Urinary bladder (tissue), 4 donors: ENCODE measurements at places on chromosomes 6 and 20. TPM values are rescaled to one million over a fixed set of nuclear protein-coding genes. Genes with fewer than 3 reads are reported as not detected.

DNA sequence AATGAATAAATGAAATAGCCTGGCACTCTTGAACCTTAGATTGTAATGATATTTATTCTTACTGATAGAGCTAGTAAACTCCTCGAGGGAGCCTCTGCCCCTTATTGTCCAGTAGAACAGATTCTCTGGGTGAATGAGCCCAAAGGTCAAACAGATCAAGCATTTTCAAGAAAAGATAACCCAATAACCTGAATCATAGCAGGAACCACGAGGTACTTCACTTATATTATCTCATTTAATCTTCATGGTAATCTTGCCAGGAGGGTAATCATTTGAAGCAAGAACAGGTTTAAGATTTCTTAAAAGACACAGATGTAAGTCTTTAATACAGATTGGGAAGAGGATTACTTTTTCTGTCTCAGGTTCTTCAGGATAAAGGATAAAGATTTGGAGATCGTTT lies 17.0 kb upstream of the TBCC start:
- DNase-seq, result no peak

GRCh38 chr20:924639-925038 lies 8.5 kb upstream of the ANGPT4 start:
- DNase-seq, result no peak

DNA sequence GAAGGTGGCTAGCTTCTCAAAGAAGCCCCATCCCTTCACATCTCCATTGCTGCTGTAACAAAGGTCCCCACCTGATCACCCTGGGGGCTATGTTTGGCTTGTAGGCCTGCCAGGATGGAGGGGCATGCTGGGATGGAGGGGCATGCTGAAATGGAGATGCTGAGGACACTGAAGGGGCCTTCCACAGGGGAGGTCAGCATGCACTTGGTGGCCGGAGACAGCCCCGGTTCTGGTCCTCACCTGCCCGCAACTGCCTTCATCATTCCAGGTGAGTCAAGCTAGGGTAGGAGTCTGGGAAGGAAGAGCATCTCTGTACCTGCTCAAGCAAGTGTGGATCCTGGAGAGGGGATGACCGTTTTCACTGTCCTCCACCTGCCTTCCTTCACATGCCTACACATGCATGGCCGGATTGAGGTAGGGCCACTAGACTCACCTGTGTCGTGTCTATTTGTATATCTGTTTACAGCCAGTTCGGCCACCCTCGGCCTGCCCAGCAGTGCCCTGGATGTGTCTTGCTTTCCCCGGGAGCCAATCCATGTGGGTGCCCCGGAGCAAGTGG lies 6.0 kb downstream of the L3MBTL1 start:
- no peak for DNase-seq

- peak; percentile 11 for DNase-seq
These were observed 381 bp upstream of the PEX7 start for GRCh38 chr6:136822046-136822375.

DNA sequence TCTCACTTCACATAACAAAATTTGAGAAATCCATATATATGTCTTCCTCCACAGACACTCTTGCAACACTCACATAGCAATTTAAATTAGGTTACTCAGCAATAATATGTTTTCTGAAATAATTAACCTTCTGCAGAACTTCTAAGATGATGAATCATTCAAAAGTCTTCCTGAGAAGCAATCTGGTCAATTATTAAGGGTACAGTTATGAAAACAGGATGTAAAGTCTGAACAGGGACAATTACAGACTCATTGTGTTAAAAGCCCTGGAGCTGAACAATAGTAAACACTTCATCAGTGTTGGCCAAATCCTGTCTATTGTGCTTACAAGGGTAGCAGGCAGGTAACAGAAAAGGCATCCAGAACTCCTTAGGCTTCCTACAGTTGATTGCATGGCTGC lies 75.4 kb downstream of the FILIP1 start:
- no peak for DNase-seq

Gene CBFA2T2
- polyA plus RNA-seq, result 12.5 TPM

GRCh38 chr6:112639391-112639831 lies 292.3 kb downstream of the RFPL4B start:
- no peak for DNase-seq

DNA sequence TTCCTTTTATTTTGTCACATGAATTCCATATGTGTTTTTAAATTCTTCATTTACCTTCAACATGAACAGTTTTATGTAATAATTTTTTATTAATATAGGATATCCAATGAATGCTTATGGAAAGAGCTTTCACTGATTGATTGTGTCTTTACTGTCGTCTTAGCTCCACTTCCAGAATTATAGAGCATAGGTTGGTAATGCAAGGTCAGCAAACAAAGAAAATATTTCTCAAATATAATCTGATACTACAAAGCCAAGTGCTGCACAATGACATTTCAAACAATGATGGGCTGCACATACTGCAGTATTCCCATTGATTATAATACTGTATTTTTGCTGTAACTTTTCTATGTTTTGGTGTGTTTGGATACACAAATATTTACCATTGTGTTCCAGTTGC lies 275.7 kb upstream of the RSPO3 start:
- DNase-seq, result no peak

Gene SLC17A9
- polyA plus RNA-seq, result 3.2 TPM

GRCh38 chr6:152605941-152606340 lies 31.2 kb downstream of the SYNE1 start:
- DNase-seq, result no peak

GRCh38 chr6:5203546-5203945 lies 57.2 kb downstream of the LYRM4 start:
- no peak for DNase-seq

DNA sequence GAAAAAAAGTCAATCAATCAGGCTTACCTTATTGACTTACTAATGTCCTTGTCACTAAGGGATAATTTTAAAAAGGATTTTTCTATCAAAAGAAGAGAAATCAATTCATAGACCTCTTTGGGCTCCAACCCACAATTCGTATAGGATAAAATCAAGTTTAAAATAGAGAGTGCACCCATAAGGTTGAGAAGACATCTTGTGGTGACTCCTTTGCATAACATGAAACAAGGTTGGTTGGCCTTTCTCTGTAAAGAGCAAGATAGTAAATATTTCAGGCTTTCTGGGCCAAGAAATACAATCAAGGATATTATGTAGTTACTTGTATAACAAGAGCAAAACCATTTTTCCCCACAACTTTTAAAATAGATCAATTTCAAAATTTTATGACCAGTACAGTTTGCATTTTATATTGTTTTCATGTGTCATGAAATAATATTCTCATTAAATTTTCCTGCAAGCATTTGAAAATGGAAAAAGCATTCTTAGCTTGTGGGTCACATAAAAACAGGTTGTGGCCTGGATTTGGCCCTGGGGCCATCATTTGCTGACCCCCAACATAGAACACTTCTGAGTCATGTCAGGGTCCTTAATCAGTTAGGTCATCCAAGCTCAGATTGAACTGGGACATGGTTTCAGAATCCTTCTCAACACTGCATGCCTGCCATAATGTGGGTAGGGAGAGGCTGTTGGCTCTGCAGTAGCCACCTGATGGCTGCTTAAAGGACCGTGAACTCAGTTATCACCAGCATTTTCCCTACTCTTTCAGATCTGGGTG lies 76.7 kb downstream of the MYB start:
- no peak for DNase-seq

DNA sequence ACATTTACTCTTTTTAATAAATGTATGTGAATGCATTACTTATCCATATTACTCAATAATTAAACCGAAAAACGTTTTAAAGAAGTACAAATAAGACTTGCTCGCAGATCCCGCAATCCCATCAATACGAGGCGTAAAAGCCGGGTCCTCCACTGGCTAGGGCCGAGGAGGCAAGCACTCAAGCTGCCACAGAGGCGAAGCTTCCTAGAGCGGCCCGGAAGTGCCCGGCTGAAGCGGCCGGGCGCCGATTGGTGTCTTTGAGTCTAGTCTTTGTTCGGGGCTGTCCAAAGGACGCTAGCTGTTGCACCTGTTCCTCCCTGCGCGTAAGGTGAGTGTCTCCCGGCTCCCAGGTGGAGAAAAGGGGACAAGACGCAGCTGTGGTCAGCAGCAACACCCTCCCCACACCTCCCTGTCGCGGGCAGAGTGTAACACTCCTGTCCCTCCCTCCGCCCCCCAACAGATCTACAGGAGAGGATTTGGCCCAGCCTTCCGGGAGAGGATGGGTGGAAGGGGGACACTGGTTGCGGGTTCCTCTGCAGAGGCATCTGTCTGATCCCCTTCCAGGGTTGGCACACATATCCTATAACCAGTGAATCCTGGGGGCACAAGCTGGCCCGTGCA lies at the start of gene ZSCAN16:
ZSCAN16 (plus strand) TSS at position 260 of the 621 bp plus-strand sequence. CDS start 835 bp downstream, outside the sequence.
- DNase-seq, result no peak

DNA sequence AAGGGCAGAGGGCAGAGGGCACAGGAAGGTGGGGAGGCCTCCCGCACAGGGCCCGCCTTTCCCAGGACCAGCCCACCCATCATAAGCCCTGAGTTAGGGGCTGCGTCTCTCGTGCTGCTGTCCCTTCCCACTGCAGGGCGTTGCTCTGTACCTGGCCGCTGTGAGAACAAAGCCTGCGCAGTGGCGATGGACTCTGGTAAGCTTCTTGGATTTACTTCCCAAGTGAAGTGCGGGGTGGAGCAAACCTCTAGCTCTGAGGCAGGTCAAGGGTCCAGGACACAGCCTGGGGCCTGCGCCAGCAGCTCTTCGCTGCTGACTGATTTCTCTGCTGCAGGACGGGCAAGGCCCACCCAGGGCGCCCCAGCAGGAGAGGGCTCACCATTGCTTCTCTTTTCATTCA lies 23.9 kb downstream of the INSM1 start:
- no peak for DNase-seq

DNA sequence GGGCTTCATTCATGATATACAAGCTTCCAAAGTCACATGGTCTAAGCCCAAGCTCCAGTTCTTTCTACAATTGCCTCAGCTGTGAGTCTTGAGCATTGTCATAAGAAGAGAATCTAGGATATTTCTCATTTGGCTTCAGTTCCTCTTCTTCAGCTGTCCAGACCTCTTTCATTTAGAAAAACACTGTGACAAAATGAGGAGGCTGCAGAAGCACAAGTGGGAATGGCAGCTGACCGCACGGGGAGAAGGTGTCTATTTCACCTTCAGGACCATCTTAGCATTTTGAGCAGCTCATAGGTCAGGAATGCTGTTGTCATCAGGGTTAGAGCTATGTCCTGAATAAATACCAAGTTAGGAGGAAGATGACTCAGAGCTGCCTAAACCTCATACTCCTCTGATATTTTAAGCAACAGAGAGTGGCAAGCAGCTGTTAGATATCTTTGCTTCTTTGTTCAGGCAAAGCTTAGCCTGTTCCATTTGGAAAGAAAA lies 390.1 kb upstream of the CITED2 start:
- DNase-seq, result no peak

DNA sequence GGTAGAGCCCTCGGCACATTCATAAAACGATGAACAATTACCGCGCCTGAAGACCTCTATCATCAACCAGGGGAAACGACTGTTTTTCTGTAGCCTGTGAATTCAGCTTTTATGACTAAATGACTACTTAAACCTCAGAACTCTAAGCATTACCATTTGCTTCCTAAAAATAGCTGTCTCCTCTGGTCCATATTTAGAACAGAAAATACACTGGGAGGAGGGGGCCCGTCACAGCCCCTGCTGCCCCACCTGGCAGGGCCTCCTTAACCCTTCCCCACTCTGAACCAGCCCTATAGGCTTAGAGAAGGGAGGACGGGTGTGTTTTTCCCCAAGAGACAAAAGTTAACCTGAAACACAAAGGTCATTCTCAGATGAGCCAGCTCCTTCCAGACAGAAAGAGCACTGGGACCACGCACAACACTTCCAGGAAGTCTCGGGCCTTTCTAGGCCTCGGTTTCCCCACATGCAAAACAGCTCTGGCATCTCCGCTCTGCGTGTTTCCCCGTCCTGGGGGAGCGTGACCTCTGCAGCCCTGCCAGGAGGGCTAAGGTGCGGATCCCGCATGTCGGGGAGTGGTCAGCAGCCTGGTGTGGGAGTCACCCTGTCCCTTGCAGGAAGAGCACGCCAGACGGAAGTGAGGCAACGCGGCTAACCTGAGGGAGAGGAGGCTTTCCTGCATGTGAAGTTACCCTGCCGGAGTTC lies 193.9 kb downstream of the DLL1 start:
- no peak for DNase-seq

- no peak for DNase-seq
These were observed 3.2 kb upstream of the TREML1 start for GRCh38 chr6:41157323-41157722.

DNA sequence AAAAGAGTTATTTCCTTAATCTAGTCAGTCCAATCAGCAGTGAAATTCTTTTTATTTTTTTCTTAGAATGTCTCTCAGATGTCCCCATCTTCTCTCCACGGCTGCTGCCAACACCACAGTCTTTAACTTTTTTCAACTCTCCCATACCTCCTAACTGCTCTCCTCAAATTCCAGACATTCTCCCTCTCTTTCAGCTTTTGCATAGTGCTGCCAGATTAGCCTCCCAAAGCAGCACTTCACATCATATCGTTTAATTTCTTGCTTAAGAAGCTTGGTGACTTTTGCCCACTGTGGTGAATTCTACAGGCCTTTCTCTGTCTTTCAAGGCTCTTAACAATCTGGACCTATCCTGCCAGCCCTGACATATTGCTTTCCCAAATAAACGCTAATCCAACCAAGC lies 233.4 kb downstream of the UST start:
- DNase-seq, result no peak

- DNase-seq, result no peak
These were observed 158.1 kb upstream of the ZNF217 start for GRCh38 chr20:53751620-53752318.

Gene DLK2
- 0.67 TPM for polyA plus RNA-seq

Gene TRDN
- 0.09 TPM for polyA plus RNA-seq

DNA sequence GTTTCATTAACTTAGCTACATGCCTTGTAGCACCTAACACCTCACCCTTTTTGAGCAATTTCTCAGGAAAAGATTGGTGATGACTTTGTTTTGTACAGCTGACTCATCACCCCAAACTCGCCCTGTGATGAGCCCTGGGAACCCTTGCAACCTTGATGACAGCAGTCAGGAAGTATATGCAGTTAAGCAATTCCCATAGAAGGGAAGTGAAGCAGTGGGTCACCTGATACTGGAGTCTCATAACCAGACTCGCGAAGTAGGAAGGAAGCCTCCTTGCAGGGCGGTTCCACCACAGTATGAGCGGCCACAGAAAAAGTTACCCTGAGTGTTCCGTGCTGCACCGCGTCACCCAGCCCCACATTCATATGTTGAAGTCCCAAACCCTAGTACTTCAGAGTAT lies 82.0 kb upstream of the EDN1 start:
- no peak for DNase-seq

DNA sequence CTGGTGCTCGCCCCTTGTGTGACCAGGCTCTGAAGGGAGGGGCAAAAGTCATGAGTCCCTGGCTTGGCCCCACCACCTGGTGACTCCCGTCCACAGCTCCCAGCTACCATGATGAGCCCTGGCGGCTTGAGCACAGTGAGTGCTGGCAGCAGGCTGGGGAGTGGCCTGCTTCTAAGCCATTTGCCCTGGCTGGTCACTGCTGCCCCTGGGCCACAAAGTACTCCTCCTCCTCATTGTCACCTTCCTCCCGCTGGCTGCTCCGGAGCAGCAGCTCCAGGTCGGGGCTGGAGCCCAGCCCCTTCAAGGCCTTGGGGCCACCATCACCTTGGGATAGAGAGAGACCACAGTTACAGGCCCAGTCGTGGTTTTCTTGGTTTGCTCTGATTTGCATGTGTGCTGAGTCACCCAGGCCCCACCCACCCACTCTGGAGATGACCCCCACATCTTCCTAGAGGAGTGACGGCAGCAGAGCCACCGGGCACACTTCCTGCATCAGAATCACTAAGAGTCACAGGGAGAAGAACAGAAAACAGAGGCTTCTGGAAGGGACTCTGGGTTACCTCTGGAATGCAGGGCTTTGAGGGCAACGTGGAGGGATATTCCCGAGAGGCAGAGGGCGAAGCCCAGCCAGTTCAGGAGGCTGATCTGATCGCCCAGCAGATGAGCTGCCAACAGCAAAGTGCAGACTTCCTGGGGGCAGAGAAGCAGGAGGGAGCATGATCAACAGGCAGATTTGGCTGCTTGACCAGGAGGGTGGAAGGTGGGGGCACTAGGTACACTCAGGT lies 42.1 kb upstream of the CDH22 start:
- no peak for DNase-seq
